Foreskin keratinocyte (primary cell): ENCODE measurements at places on chromosomes 11 and 22. TPM values are rescaled to one million over a fixed set of nuclear protein-coding genes. Genes with fewer than 3 reads are reported as not detected.

The POU2F3 gene
- 0.21 and 0.58 TPM in 2 replicates for total RNA-seq

The CD6 gene
- total RNA-seq: 0.14 and 0.18 TPM in 2 replicates

DNA sequence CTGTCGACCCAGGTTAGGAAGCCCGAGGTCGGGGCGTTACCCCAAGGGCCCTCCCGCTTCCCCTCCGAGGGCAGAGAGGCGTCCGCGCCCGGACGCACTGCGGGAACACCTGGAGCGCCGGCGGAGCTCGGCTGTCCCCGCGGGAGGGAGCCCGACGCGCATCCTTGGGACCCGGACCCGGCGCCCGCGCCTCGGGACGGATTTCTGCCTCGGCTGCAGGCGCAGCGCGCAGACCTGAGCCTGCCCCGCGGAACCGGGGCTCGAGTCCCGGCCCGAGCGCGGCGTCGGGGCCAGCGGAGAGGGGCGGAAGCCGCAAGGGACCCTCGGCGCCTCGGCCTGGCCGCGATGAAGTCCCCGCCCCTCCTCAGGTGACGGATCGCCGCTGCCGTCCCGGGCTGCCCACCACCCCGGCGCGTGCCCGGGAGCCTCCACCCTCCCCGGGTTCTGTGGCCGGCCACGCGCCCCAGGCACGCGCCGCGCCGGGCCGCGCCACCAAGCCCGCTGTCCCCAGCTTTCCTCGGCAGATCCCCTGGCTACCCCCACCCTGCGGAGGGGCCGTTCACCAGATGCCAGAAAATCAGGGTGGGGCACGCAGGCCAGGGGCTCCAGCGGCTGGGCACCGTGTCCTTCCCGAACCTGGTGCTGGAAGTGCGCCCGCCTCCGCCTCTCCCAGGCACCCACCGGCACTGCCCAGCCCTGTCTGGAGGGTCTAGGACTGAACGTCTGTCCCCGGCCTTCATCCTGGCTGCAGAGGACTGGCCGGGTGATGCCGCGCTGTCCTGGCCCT is 410 bp downstream of the GLB1L3 start:
- DNase-seq: no peak

- DNase-seq: no peak
These were observed 632.9 kb upstream of the CADM1 start for GRCh38 chr11:116136987-116137674.

GRCh38 chr22:45942787-45943493 is 34.0 kb downstream of the WNT7B start:
- DNase-seq: peak; percentile 61

GRCh38 chr22:32781695-32782094 is 19.8 kb upstream of the TIMP3 start:
- no peak for DNase-seq

DNA sequence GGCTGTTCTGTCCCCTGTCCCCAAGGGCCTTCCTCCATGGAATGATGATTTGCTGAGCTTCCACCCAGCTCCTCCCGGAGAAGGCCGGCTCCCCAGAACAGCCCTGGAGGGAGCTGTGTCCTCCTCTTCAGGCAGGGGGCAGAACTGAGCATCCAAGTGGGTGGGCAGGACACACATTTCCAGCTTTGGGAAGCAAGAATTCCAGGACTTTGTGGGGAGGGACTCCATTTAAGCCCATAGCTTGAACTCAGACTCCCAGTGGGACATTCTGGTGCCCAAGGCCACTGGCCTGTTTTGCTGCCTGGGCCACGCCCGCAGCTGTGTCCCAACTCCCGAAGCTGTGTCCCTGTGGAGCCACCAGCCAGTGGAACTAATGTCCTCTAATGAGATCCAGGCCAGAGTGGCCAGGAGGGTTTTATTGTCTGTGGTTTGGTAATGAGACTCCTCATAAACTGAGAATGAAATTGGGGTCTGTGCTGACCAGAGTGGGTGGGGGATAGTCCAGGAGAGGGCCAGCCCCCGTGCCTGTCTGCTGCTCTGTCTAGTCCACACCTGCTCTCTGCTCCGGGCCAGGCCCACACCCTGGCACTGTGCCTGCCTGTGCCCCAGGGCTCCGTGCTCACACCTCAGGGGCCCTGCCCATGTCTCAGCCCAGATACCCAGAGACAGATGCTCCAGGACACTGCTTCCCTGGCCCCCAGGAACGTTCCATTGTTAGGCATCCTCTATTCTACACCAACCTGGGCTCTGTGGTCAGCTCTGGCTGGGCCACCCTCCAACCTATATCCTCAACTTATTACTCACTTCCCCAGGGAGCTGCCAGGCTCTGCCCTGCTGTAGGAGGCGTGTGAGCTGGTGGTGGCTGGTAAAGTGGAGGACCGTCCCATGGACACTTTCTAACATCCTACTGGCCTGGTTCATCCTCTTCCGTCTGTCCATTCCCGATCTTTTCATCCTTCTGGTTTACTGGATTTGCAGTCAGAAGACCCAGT is 7.6 kb downstream of the NECTIN1 start:
- no peak for DNase-seq

- DNase-seq: no peak
These were observed 485.1 kb downstream of the OPCML start for GRCh38 chr11:133047036-133047770.
